Stimulated activated CD8-positive, alpha-beta memory T cell treated with anti-CD3 and anti-CD28 coated beads, Interleukin-12 subunit alpha, Interleukin-12 subunit beta, amount 100 ng/mL, for 4 hours (primary cell): ENCODE measurements at places on chromosomes 7 and 10.

DNA sequence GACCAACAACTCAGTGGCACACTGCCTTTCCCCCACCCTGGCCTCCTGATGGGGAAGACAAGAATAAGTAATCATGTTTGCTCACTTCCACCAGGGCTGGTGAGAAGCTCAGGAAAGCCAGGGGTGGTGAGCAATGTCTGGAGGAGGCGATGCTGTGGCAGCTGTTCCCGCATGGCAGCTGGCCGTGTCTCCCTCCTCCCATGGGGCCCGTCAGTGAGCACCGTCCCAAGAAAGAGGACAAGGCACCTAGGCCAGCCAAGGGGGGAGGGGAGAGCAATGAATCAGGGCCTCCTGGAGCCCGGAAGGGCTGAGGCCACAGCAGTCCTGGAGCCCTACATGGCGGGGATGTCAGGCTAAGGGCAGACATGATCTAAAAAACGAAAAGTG lies 69.2 kb upstream of the INSIG1 start:
- DNase-seq: no peak

- DNase-seq: no peak
Measured at GRCh38 chr7:40836218-40836617, 701.4 kb downstream of the SUGCT start.

DNA sequence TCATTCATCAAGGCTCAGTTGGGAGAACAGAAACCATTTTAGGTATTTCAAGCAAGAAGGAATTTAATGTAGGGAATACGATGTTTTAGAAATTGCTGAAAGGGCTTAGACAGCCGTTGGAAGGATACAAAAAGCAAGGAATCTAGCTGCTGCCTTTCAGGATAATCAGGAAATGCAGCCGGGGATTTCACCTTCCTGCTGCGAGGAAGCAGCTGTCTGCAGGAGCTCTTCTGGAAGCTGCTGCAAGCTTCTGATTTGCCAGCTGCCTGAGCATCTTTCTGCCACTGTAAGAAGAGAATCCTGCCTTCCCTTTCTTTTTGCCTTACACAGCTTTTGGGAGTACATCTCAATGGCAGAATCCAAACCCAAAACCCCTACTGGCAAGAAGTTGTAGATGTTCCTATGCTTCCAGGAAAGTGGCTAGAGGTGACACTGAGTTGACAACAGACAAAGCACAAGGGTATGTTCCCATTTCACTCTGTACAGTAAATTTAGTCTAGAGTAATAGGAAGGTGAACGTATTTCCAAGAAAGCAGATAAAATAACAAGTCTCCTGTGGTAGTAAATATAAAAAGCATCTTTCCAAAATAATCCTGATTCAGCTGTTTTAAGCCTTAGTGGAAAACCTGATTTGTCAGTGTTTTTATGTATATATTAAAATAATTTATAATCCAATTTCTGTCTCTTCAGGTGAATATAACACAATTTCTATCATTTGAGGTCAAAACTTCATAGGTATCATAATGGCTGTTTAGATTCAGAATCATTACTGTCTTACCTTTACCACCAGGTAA lies 148.4 kb upstream of the LRGUK start:
- no peak for DNase-seq

- no peak for DNase-seq
Measured at GRCh38 chr7:98584830-98585229, 32.3 kb upstream of the NPTX2 start.

- DNase-seq: no peak
Measured at GRCh38 chr10:116150606-116151005, 122.4 kb downstream of the GFRA1 start.

DNA sequence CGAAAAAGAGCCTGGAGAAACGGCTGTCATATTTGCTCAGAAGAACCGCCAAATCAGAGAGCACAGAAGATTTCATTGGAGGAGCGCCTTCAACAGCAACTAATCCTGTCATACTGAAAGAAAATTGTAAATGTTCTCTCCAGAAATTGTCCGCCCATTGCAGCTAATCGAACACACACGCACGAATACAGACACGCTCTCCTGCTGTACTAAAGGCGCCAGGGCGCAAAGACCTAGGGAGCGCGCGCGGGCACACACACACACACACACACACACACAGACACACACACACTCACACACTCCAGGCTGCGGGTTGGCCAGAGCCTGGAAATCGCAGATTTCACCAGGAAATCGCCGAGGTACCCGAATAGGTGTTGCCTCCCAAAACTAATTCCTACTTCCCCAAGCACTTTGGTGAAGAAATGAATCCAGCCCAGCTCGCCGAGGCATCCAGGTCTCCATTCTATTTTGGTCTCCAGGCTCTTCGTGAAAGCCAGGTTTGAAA lies at the start of gene CHRM2:
TSS of gene CHRM2 (plus strand) at position 157 of the 505 bp plus-strand sequence. CDS start 146,214 bp downstream, outside the sequence.
- DNase-seq: no peak

DNA sequence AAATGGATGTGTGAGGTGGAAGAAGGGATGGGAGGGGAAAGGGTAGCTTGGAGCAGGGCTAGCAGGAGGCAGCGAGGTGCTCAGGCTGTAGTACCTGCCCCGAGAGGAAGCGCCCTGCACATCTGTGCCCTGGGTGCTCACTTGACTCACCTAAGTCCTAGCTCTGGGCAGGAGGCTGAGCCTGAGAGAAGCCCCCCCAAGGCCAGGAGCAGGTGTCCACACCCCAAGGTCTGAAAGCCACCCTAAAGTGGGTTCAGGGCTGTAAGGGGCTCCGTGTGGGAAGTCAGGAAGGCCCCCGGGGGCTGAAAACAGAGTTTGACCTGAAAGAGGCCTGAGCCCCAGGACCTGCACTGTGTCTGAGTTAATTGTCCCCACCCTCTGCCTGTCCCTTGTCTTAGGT lies 95.8 kb upstream of the PODXL start:
- DNase-seq: no peak

- DNase-seq: no peak
Measured at GRCh38 chr7:43199371-43200160, 87.1 kb downstream of the HECW1 start.

GRCh38 chr7:2520131-2520760 lies 672 bp downstream of the LFNG start:
- no peak for DNase-seq

DNA sequence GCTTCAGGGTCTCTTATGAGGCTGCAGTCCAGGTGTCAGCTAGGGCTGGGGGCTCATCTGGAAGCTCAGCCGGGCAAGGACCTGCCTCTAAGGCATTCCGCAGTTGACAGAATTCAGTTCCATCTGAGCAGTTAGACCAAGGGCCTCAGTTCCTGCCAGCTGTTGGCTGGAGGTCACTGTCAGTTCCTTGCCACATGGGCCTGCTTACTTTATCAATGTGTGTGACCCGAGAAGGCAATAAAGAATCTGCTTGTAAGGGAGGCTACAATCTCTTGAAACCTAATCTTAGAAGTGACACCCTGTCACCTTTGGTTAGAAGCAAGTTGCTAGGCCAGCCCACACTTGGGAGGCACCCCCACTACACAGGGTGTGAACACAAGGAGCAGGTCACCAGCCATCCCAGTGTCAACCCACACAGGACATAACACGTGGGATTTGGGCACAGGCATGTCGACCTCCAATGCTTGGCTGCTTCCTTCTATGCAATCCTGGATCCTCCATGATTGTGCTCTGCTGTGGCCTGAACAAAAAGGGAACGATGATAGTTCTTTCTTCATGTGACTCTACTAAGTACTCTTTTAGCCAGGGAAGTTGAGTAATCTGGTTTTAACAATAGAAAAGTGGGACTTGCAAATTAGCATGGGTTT lies 41.8 kb downstream of the MTURN start:
- DNase-seq: no peak

GRCh38 chr7:26193432-26194207 lies 6.9 kb downstream of the HNRNPA2B1 start:
- no peak for DNase-seq

DNA sequence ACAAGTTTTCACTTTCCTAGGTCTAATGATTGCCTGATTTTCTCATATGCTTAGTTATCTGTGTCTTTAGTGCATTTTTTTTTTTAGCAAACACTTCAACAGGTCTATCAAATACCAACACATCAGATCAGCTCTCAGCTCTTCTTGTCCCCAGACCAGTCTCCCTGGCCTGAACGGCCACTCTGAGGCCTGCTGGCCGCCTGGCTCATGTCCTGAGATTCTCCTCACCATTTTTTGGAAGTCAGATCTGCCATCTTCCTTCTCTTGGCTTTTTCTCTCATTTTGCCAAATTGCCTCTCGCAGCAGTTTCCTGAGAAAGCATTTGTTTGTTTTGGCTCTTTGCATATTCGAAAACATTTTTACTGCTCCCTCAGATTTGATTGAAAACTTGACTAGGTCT lies 29.3 kb downstream of the PPP2R2D start:
- no peak for DNase-seq

- DNase-seq: no peak
Measured at GRCh38 chr10:31520986-31521831, 202.2 kb downstream of the ZEB1 start.

DNA sequence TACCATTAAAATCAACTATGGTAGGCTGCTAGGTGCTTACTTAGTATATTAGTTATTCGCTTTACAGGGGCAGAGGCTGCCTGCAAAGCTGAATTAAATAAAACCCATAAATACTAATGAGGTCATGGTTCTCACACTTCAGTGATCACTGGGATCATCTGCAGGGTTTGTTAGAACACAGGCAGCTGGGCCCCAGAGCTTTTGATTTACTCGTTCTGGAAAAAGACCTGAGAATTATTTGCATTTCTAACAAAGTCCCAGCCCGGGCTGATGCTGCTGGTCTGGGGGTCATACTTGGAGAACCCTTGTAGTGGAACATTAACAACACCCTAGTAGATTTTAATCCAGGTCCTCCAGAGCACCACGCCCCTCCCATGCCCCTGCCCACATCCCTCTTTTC lies 8.5 kb downstream of the UCN3 start:
- no peak for DNase-seq

- no peak for DNase-seq
Measured at GRCh38 chr7:20158684-20159083, 58.5 kb downstream of the MACC1 start.

DNA sequence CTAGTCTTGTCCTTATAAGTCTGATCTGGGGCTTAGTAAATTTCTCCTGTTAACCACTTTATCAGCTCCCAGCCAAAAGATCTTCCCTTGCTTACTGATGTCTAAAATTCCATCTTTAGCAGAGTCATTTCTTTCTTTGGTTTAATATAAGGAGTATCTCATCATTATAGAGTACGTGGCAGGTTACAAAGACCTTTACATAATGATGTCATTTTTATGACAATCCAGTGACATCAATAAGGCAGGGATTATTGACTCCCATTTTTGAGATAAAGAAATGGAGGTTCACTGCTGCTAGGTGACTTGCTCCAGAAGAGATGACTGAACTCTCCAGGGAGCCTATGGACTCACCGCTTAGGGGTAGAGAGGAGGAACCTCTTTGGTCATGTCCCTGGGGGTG lies 8.1 kb upstream of the IFRD1 start:
- no peak for DNase-seq

DNA sequence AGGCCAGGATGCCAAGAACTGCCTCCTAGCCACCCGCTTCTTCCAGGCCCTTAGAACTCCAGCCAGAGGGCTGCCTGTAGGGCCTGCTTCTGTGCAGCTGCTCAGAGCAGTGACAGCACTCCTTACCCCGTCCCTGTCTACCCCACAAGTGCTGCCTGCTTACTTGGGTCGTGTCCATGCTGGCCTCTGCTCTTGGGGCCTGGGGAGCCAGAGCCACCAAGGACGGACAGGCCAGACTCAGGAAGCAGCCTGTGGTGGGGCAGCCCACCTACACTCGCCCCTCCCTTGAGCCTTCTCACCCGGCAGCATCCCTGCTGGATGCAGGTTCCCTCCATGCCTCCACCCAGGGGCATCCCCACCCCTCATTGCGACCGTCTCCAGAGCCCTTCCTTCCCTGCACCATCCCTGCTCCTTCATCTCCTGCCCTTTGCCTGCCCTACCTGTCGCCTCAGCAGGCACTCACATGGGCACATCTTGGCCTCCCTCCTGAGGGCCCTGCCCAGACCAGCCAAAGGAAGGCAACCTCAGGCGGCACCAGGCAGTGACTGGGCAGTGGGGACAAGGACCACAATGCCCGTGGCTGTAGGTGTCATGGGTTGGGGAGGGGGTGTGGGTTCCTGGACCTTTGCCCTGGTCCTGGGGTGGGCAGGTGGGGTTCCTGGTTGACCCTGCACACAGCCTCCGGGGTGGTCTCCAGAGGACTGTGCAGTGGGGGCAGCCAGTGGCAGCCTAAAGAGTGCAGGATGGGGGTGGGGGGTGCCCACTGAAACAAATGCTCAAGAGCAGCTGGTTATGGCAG lies 78.0 kb upstream of the TNS3 start:
- no peak for DNase-seq

GRCh38 chr10:13712476-13712836 lies 125.7 kb downstream of the PRPF18 start:
- no peak for DNase-seq

GRCh38 chr7:27162561-27163287 lies 2.6 kb downstream of the HOXA9 start:
- DNase-seq: no peak

- DNase-seq: no peak
Measured at GRCh38 chr7:53351681-53352080, 316.2 kb downstream of the POM121L12 start.

GRCh38 chr10:79038841-79039201 lies 29.9 kb upstream of the ZMIZ1 start:
- DNase-seq: no peak

- DNase-seq: no peak
Measured at GRCh38 chr7:8277394-8277982, 15.5 kb upstream of the ICA1 start.

DNA sequence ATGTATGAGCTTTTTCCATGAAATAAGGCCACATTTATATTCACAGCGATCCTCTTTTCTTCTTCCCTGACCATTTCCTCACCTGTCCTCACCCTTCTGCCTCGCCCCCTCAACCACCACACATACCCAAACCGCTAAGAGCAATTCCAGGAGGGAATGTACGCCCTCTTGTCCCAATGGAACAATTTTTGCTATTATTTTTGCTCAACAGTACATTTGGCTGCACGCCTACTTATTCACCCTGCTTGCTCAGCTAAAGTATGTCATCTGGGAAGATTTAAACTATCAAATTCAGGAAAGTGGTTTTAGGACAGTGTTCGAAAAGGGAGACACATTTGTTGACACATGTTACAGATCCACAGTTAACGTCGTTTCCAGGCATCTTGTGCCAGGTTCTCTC lies 252.7 kb downstream of the NEBL start:
- DNase-seq: no peak

DNA sequence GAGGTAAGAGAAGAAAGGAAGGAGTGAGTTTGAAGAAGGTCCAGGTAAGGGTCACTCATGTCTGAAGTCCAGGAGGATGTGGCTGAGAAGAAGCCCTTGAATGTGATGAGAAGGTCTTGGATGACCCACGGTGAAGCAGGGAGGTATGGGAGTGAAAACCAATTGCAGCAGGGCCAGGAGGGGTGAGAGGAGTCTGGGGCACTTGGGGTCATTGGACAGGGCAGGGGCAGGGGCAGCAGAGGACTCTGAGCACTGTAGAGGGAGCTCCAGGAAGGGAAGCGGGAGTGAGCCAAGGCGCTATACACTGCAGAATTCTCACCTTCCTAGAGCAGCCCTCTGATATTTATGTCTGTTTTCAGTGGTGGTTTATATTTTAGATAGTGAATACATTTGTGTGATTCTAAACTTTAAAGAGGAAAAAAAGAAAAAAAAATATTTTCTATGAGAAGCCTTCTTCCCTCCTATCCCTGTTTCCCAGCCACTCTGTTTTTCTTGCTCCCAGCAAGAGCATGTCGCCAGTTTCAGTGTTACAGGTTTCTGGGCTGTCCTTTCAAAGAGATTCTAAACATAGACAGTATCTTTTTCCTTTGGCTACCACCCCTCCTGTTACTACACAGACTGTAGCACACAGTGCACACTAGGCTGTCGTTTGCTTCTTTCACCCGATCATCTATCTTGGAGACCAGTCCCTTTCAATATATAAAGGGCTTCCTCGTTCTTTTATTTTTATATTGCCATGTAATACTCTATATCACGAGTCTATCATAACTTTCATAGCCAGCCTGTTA lies 24.5 kb downstream of the BLVRA start:
- no peak for DNase-seq
